ENCODE measurements at places on chromosomes 2 and 18. TPM values are rescaled to one million over a fixed set of nuclear protein-coding genes. Genes with fewer than 3 reads are reported as not detected.

The APOB gene
- not detected for total RNA-seq

GRCh38 chr18:37270038-37270665 is 295.4 kb downstream of the CELF4 start:
- H3K4me3 ChIP-seq: no peak overlapping the region
- peaks cover 19% of the 10 kb centered on the region for H3K27me3 ChIP-seq
- no peak overlapping the region for H3K27ac ChIP-seq
- DNase-seq: peak; percentile 21
- H3K4me1 ChIP-seq: no peaks in the 10 kb centered on the region

GRCh38 chr2:236552212-236552542 is 17.4 kb upstream of the ACKR3 start:
- peaks cover 81% of the 10 kb centered on the region for H3K4me1 ChIP-seq
- H3K36me3 ChIP-seq: peaks cover 35% of the 10 kb centered on the region

DNA sequence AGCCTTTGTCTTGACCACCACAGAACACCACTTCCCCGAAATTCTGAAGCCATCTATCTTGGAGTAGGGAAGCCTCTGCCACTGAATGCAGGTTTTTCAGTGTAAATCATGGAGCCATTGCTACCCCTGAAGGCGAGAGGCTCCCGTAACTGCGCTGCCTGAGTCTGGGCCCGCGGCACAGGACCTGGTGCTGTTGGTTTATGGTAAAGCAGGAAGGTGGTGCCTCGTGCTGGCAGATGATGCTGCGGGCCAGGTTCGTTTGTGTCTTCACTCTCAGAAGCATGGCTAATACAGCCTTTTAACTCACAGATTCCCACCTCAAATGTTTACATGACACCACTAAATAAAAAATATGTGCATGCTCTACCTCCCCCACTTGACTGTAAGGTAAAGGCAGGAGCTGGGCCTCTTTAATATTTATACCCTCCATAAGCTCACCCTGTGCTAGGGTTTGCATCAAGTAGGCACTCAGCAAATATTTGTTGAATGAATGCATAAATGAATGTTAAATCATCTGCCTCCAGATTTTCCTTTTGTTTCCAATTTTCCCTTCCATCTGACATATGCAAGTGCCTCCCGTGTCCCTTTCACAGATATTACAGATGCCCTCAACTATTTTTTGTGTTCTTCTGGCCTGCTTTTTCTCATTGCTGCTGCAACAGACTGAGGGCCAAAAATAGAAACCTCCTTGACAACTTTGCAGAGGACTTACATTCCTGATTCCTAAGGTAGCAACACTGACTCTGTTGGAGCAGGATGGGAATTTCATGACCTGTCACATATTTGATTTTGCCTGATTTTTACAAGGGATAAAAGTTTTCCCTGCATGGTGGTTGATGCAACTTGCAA is 83.5 kb upstream of the CPO start:
- H3K27me3 ChIP-seq: no peaks in the 10 kb centered on the region
- no peaks in the 10 kb centered on the region for H3K36me3 ChIP-seq
- H3K4me1 ChIP-seq: peaks cover 14% of the 10 kb centered on the region
- H3K4me3 ChIP-seq: no peak overlapping the region
- no peak for DNase-seq

DNA sequence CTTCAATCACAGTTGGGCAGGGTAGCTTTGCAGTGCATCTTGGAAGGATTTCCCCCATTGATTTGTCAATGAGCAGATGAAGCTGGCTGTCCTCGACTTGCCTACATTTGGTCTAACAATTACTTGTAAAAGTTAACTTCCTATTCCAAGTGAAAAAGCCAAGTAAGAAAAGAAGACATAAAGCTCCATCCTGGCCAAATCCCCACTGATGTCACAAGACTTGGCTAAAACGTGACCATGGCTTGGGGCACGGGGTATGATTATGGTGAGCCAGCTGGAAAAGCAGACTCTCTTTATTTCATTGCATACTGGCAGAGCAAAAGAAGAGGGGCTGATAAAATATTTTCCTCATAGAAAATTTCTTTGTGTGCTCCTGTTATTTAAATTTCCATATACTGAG is 25.4 kb upstream of the PID1 start:
- H3K4me3 ChIP-seq: no peak overlapping the region
- no peaks in the 10 kb centered on the region for H3K4me1 ChIP-seq
- H3K36me3 ChIP-seq: no peaks in the 10 kb centered on the region
- DNase-seq: no peak
- no peak overlapping the region for H3K27ac ChIP-seq

The L3MBTL4 gene
- total RNA-seq: 0.37 TPM

DNA sequence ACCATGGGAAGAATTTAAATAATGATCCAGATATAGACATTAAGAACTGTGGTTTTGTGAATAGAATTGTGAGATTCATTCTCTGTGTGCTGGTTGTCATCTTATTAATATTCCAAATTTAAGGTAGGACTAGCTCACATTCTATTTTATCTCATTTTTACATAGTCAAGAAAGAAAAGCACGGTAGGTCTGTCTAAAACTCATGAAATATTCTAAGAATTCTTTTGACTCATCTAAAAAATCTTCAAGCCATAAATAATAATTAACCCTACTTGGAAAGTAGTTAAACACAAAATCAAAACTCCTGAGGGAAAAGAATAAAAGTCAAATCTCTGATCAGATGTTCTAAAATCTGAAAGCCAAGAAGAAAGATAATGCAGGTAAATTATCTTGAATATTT is 388.8 kb upstream of the CHAC2 start:
- H3K4me3 ChIP-seq: no peak overlapping the region
- DNase-seq: no peak
- peaks cover 3% of the 10 kb centered on the region for H3K27me3 ChIP-seq
- no peaks in the 10 kb centered on the region for H3K36me3 ChIP-seq
- H3K4me1 ChIP-seq: no peaks in the 10 kb centered on the region

- no peaks in the 10 kb centered on the region for H3K27me3 ChIP-seq
- H3K4me1 ChIP-seq: peaks cover 2% of the 10 kb centered on the region
- H3K4me3 ChIP-seq: no peak overlapping the region
- H3K27ac ChIP-seq: no peak overlapping the region
- H3K36me3 ChIP-seq: no peaks in the 10 kb centered on the region
These were observed 10.7 kb upstream of the DYNC2LI1 start for GRCh38 chr2:43763091-43763490.

The IL1A gene
- 0.20 TPM for total RNA-seq

The CRYGC gene
- not detected for total RNA-seq

GRCh38 chr18:2070631-2071030 is 500.7 kb downstream of the METTL4 start:
- no peaks in the 10 kb centered on the region for H3K4me1 ChIP-seq
- DNase-seq: no peak
- H3K36me3 ChIP-seq: no peaks in the 10 kb centered on the region
- H3K4me3 ChIP-seq: no peak overlapping the region
- no peak overlapping the region for H3K27ac ChIP-seq

DNA sequence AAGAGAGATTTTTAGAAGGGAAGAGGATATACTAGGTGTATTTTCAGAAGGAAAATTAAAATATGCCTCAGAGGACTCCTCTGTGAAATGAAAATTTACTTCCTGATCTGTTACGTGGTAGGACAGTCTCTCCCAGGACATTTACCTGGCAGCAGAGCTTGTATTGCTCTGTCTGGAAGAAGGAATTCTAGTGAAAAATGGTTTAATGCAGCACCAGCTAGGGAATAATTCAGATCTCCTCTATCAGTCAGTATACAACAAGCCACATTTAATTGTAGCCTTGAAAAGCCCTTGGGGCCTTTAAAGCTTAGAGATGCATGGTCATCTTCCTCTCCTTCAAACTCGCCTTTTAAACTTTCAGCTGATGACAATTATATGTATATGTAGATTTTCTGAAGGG is 49.6 kb downstream of the PIK3C3 start:
- no peaks in the 10 kb centered on the region for H3K27me3 ChIP-seq
- no peak overlapping the region for H3K27ac ChIP-seq
- DNase-seq: no peak
- no peak overlapping the region for H3K4me3 ChIP-seq
- peaks cover 53% of the 10 kb centered on the region for H3K36me3 ChIP-seq

DNA sequence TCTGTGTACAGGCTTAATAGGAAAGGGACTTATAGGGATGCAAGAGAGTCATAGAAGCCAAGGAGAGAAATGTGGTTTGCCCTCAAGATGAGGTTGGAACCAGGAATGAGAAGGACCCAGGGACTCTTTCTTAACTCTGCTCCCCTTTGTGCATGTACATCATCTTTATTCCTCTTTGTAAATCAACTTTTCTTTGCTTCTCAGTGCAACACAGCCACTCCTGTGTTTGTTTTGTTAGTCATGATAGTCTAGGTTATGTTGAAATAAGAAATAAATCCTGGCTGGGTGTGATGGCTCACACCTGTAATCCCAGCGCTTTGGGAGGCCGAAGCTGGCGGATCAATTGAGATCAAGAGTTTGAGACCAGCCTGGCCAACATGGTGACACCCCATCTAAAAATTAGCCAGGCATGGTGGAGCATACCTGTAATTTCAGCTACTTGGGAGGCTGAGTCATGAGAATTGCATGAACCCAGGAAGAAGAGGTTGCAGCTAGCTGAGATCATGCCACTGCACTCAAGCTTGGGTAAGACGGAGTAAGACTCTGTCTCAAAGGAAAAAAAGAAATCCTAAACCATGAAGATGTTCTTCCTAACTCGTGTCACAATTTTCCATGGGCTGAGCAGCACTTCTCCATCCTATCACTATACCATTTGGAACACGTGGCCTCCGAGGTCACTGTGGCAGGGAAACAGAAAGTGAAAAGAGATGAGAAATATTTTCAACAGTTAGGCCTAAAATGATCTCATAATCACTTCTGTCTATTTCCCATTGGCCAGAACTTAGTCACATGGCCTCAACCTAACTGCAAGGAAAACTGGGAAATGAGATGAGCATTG is 73.0 kb upstream of the TMEM17 start:
- no peaks in the 10 kb centered on the region for H3K36me3 ChIP-seq
- no peak overlapping the region for H3K4me3 ChIP-seq
- H3K27me3 ChIP-seq: peaks cover 3% of the 10 kb centered on the region

The SCN3A gene
- total RNA-seq: 0.06 TPM

- peak overlapping the region; percentile 67 for H3K4me3 ChIP-seq
- no peaks in the 10 kb centered on the region for H3K27me3 ChIP-seq
- peaks cover 75% of the 10 kb centered on the region for H3K36me3 ChIP-seq
- peak; percentile 67 for DNase-seq
- H3K27ac ChIP-seq: peak overlapping the region; percentile 97
These were observed 7.8 kb downstream of the MTHFD2 start for GRCh38 chr2:74206180-74206688.

DNA sequence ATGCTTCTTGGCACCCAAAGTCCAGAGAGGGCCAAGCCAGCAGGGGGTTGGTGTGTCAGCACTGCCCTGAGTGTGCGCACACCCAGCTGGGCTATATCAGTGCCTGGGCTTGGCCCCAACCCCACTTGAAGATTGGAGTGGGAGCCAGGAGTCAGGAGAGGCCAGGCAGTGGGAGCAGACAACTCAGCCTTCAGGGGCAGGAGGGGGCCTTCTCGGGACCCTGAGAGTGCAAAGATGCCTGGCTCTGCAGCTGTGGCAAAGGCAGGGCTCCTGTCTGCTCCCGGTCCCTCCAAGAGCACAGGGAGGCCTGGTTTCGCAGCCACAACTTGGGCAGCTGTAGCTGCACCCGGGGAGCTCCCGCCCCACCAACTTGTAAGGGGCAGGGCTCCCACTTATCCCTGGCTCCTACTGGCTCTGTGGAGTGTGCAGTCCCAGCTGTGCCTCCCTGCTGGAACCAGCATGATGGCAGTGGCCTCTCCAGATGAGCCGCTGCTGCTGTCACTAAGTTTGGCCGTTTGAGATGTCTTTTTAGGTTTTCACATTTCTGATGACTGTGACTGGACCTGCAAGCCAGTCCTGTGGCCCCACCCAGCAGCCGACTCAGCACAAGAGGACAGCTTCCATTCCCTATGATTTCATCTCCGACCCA is 148.8 kb upstream of the HS6ST1 start:
- no peak for DNase-seq
- peaks cover 8% of the 10 kb centered on the region for H3K36me3 ChIP-seq
- H3K27me3 ChIP-seq: peaks cover 7% of the 10 kb centered on the region
- no peak overlapping the region for H3K27ac ChIP-seq
- no peak overlapping the region for H3K4me3 ChIP-seq

DNA sequence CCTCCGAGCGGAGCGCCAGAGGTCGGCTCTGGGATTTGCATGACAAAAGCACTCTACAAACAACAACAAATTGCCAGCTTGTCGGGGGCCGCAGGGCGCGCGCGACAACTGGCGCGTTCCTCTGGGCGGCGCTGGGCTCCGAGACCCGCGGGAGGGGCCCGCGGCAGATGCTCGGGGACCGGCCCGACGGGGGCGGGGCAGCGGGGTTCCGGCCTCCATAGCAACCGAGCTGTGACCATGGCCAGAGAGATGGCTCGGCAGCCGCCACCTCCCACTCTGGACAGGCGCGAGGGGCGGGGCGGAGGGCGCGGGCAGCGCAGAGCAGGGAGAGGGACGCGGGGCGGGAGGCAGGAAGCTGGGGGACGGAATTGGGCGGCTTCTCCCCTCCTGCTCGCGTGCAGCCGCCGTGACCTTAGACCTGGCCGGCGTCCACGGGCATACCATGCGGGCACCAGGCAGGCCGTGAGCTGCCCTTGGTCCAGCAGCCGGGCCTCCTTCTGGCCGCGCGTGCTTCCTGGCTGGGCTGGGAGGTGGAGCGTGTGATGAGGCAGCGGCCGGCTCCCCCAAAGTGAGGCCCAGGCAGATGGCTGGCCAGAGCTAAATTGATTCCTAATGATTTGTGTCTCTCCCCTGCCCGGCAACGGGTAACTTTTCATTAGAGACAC is 171.5 kb downstream of the CELF4 start:
- peaks cover 34% of the 10 kb centered on the region for H3K27me3 ChIP-seq
- H3K4me1 ChIP-seq: peaks cover 3% of the 10 kb centered on the region
- H3K4me3 ChIP-seq: no peak overlapping the region
- H3K36me3 ChIP-seq: no peaks in the 10 kb centered on the region
- no peak for DNase-seq
- no peak overlapping the region for H3K27ac ChIP-seq

Measured in activated naive CD8-positive, alpha-beta T cell treated with anti-CD3 and anti-CD28 coated beads for 36 hours (primary cell).